Effector memory CD8-positive, alpha-beta T cell (primary cell): ENCODE measurements at places on chromosomes 7 and 10.

DNA sequence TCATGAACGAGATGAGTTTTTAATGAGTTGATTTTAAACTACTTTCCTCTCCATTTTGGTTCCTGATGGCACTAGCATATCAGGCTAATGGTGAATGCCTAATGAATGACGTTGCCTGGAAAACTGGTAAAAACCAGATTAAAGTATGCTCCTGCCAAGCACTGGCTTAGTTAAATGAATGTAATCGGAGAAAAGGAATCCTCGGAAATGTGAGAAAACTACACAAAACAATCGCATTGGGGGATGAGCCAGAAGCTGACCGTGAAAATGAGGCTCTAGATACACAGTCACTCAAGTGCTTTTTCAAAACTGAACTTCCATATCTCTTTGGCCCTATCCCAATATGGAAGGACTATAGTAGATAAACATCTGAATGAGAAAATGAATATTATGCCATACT, 153.8 kb upstream of the COL1A2 start:
- no peak for DNase-seq

DNA sequence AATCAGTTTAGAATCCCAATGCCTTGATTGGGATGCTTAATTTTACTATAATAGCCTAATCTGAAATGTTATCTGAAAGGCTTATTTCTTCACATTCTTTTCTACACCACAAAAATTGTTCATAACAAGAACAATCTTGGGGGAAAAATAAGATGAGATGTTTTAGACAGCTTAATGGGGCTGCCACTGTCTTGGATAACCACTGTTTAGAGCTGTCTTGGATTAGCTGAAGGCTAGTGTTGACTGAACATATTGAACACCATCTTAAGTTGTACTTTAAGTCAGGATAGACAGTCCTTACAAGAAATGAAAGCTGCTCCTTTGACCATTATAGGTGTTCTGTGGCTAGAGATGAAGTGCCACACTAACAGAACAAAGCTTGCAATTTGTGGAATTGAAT, 501.3 kb downstream of the GFRA1 start:
- DNase-seq: no peak

GRCh38 chr10:109851616-109852474, 71.5 kb downstream of the XPNPEP1 start:
- no peak for DNase-seq

- DNase-seq: peak; percentile 6
Measured at GRCh38 chr10:121927318-121927840, 452 bp downstream of the ATE1 start.

DNA sequence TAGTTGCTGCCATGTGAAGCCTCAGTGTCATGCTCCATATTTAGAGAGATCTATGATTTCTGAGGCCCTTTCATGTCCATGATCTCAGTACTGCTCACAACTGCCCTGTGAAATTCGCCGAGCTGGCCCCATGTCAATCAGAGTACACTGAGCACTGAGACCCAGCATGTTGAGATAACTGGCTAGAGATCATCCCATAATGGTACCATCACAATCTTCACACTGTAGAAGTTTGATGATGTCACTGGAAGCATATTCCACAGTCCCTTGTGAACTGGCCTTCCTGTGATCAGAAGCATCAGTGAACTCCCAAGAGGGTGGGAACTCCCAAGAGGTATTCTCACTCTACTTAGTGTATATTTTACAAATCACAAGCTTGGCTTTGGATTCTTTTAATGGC, 116.0 kb downstream of the EGFR start:
- DNase-seq: no peak

DNA sequence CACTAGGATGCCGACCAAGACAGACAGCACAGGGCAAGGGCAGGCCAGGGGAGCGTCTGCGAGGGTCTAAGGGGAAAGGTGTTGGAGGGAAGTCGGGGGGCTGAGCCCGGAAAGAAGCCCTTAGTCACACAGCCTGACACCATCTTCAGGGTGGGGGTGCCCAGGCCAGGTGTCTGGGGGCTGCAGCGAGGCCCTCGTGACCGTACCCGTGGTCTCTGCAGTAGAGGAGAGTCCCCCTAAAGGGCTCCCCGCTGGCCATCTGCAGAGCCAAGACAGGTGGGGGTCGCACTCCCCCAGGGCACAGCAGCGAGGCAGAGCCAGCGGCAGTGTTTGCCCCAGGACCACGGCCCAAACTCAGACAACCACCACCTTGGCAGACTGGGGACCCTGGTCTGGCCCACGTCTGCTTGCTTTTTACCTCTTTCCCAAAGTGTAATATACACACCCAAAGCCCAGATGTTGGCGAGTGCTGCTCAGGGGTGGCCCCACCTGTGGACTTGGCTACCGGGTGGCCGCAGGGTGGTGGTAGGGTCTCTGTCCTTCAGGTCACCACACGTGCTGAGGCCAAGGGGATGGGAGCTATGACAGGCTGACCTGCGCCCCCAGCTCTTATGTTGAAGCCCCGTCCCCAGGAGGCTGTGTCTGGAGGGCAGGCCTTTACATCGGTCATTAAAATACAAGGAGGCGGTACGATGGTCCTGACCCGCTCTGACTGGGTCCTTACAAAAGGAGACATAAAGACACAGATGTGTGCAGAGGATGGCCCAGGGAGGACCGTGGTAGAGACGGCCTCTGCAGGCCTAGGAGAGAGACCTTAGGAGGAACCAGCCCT, 107.4 kb downstream of the DNAJB6 start:
- no peak for DNase-seq

GRCh38 chr7:137001041-137001440, 132.6 kb downstream of the CHRM2 start:
- DNase-seq: no peak

- no peak for DNase-seq
Measured at GRCh38 chr10:27392606-27393005, 111.5 kb upstream of the RAB18 start.

DNA sequence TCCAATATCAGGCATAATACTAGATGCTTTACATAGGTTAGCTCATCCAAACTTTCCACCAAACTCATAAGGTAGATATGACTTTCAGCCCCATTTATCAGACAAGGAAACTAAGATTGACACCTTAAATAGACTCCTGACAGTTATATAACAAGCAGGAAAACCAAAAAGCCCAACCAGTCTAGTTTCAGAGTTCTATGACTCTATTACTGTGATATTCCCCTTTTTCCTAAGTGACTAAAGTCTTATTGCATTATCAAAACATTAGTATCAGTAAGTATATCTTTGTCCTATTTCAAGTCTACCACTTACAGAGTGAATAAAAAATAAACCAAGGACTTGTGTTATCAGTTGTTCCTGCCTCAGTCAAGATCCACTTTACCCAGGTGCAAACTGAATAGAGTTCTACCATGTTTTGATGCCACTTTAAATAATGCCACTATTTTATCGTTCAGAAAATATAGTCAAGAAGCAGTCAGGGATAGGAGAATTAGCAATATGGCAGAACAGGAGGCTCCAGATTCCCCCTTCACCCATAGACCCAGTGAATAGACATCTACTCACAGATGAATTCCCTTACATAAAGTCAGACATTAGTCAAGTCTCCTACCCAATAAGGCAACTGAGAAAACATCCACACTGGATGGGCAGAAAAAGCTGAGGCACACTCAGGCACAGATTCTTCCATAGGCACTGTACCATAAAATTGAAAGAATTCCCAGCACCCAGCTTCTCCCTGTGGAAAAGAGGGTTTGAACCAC, 74.1 kb downstream of the CRPPA start:
- DNase-seq: no peak

- DNase-seq: no peak
Measured at GRCh38 chr10:839550-840205, 91.8 kb downstream of the LARP4B start.

DNA sequence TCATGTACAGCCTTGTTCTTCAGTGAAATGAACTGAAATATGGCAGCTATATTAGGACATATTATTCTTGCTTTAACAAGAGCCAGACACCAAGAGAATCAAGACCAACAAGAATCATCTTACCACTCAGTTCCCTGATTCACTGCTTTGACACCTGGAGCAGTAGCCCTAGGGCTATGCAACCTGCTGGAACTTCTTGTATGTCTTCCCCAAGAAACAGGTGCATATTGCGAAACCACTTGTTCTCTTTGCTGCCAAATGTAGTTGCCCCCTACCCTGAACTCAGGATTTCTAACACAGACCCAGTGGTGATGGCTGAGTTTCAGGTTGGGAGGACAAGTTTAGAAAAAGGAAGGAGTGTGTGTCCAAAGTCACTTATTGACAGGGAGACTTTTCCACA, 46.1 kb downstream of the WIPF3 start:
- no peak for DNase-seq

DNA sequence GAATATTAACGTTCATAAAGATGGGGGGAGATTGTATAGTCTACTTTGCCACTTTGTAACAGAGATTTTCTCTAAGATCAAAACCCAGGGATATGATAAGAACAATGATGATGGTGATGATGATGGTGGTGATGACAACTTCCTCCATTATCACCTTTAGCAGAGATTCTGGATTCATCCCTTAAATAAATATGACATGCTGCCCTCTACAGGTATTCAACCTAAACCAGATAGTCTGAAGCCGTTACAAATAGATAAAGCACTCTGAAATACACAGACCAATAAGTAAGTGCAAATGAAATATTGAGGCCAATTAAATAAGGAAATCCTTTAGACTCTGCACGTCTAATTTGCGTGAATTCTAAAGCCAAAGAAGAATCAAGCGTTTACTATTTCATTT, 211.5 kb downstream of the CREB5 start:
- DNase-seq: no peak

GRCh38 chr7:25597946-25598345, 369.7 kb upstream of the NPVF start:
- DNase-seq: no peak

- DNase-seq: no peak
Measured at GRCh38 chr10:49068209-49068608, 47.1 kb downstream of the VSTM4 start.

DNA sequence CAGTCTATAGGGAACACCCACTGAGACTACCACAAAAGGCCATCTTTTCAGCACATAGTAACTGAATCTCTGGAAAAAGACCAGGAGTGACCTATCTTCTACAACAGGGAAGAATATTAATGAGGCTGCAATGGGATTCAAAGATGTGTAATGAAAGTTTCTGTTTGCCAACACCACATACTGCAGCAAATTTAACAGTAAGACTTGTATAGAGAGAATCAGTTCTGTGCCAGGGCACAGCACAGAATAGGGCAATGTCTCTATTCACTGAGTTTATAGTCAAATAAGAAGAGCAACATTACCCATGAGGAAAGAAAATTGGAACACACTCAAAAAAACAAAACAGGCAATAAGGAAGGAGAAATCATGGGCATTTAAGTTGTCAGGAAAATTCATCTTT, 91.4 kb upstream of the PTN start:
- no peak for DNase-seq

DNA sequence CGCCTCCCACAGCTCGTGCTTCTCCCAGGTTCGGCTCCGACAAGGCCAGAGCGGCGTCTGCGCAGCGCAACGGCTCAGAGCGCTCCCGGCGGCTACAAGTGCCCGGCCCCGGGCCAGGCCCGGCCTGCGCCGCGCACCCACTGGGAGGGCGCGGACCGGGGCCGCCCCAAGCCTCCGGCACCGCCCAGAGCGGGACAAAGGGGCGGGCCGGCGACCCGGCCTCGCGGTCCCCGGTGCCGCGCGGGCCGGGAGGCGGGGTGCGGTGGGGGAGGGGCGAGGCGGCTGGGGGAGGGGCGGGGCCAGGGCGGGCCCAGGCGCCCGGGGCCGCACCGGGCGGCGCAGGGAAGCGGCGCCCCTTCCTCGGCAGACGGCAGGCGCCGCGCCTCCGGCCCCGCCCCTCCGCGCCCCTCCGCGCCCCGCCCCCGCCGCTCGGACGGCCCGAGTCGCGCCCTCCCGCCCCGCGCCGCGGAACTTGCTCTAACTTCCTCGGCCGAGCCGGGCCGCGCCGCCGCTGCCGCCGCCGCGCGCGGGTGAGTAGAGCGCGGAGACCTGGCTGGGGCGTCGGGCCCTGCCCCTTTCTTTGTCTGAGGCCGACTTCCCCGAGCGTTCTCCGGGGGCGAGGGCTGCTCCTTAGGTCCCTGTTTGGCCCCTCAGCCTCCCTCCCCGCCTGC, at the start of gene TSPAN14:
TSS of gene TSPAN14 (plus strand) at position 469 of the 671 bp plus-strand sequence. CDS start 34,924 bp downstream, outside the sequence.
- DNase-seq: peak; percentile 62

GRCh38 chr10:96271016-96271815, at the start of gene BLNK:
BLNK (minus strand) TSS chr10:96271569; CDS start chr10:96271398, 171 bp downstream.
- no peak for DNase-seq

- DNase-seq: peak; percentile 27
Measured at GRCh38 chr7:30163231-30163894, 28.6 kb downstream of the MTURN start.

DNA sequence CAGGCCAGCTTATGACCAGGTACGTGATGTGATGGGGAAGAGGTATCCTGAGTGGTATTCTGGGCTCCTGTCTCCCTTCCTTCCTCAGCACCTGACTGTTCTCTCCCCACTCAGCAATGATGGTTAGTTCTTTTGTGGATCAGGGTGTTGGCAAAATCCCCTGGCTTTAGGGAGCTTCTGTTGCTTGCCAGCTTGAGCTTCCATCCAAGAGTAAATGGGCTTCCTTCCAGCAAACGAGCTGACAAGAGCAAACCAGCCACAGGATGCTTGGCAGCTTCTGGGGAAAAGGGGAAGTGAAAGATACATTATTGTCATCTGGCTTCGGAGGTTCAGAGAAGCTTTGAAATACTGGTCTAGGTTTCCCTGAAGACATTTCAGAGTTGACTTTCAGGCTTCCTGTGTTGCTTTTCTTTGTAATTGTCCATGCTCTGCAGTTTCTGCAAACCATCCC, 5.2 kb downstream of the DUSP5 start:
- DNase-seq: no peak

DNA sequence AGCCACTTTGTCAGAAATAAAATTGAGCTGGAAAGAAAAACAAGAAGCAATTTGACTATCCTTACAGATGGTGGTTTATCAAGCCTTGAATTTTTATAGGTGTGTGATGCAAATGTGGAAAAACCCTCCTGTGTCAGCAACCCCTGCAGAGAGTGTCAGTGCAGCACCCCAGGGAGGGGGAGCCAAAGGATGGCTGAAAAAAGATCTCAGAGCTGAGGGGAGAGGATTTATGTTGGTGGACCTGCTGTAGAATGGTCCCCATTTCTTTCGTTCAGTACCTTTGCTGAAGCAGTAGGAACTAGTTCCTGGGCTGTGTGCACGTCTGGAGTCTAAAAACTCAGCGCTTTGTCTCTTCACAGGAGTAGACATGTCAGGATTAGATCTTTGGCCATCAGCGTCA, 239.0 kb downstream of the PHTF2 start:
- DNase-seq: no peak

DNA sequence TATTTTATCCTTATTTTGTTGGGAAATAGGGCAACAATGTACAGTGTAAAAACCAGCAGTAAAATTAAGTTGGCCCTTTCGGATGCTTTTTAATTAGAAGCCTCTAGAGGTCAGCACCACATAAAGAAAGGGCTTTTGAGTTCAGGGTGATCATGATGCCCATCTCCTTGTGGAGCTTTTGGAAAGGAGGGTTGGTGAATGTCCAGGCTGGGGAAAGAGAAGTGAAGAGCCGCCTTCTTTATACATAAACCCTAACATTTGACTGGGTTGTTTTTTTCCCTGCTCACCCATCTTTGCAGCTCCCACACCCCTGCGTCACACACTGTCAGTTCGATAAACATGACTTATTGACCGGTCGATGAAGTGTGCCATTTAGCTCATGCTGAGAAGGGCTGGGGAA, 29.8 kb downstream of the MTURN start:
- DNase-seq: no peak

- no peak for DNase-seq
Measured at GRCh38 chr10:31000867-31001266, 30.8 kb downstream of the ZNF438 start.
